ENCODE measurements at places on chromosomes 11 and 22. TPM values are rescaled to one million over a fixed set of nuclear protein-coding genes. Genes with fewer than 3 reads are reported as not detected.
A peak's percentile ranks its signal among the peaks of the same experiment; 100 is the strongest.

The GCAT gene
- total RNA-seq = 7.1 TPM

The CENPM gene
- total RNA-seq = 5.4 TPM

DNA sequence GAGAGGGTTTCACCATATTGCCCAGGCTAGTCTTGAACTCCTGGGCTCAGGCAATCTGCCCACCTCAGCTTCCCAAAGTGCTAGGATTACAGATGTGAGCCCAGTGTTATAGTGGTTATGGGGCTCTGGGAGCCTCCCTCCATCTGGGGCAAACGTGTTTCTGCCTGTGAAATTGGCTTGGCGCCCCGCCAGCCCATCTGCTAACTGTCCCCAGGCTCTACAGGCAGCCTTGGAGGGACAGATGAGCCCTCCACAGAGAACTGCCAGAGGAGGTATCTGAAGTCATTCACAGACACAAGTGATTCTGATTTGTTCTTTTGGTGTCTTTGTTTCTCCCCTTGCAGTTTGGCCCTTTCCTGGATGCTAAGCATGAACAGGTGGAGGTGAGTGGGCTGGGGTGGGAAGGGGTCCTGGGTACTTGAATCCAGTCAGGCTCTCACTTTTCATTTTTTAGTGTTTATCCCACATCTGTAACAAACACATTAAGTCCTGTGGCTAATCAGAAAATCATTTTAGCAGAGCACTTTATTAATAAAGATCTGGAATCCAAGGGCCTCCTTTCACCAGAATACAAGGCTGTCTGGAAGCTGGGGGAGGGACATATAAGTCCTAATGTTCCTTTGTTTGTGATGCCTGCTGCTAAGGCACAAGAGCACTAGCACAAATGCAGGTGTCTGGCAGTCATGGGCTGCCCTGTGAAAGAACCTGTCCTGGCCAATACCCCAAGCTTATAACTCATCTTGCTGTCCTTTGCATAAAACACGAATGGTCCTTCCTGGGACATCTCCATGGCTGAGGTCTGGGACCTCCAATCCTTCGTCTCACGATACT is 25.7 kb upstream of the CDC42EP2 start:
- peaks cover 54% of the 10 kb centered on the region for H3K4me1 ChIP-seq
- DNase-seq = peak; percentile 76
- no peaks in the 10 kb centered on the region for H3K36me3 ChIP-seq
- H3K4me3 ChIP-seq = no peak overlapping the region

The VSIG2 gene
- total RNA-seq = 0.36 TPM

DNA sequence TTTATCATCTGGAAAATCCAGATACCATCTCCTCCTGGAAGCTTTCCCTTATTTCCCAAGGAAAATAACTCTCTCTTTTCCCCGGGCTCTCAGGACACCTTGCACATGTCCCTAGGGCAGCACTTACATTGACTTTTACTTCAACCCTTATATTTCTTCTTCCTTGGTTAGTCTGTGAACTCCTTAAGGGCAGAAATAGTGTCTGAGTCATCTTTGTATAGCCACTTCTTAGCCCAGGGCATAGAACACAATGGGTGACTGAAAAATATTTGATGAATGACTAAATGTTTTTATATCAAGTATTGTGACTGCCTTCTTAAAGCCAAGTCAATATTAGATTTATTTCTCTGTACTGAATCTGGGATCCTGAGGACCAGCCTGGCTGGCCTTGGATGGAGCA is 45.4 kb upstream of the MYOD1 start:
- no peak for DNase-seq
- H3K4me1 ChIP-seq = no peaks in the 10 kb centered on the region
- no peaks in the 10 kb centered on the region for H3K36me3 ChIP-seq
- no peak overlapping the region for H3K4me3 ChIP-seq
- no peak overlapping the region for H3K27ac ChIP-seq
- no peaks in the 10 kb centered on the region for H3K27me3 ChIP-seq

DNA sequence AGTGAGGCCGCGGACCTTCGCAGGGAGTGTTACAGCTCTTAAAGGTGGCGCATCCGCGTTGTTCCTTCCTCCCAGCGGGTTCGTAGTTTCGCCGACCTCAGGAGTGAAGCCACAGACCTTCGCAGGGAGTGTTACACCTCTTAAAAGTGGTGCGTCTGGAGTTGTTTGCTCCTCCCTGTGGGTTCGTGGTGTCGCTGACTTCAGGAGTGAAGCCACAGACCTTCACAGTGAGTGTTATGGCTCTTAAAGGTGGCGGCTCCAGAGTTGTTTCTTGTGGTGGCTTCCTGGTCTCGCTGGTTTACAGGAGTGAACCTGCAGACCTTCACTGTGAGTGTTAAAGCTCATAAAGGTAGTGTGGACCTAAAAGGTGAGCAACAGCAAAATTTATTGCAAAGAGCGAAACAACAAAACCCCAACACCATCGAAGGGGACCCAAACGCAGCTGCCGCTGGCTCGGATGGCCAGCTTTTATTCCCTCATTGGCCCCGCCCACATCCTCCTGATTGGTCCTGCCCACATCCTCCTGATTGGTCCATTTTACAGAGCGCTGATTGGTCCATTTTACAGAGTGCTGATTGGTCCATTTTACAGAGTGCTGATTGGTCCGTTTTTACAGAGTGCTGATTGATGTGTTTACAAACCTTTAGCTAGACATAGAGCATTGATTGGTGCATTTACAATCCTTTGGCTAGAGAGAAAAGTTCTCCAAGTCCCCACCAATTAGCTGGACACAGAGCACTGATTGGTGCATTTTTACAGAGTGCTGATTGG is 1.2 kb upstream of the TMEM45B start:
- H3K27me3 ChIP-seq = peaks cover 31% of the 10 kb centered on the region
- no peak overlapping the region for H3K27ac ChIP-seq
- H3K36me3 ChIP-seq = no peaks in the 10 kb centered on the region
- peaks cover 9% of the 10 kb centered on the region for H3K4me1 ChIP-seq
- no peak for DNase-seq

The RIMBP3B gene
- not detected for total RNA-seq

- H3K4me1 ChIP-seq = no peaks in the 10 kb centered on the region
- H3K36me3 ChIP-seq = no peaks in the 10 kb centered on the region
- H3K27me3 ChIP-seq = no peaks in the 10 kb centered on the region
- no peak overlapping the region for H3K4me3 ChIP-seq
- no peak overlapping the region for H3K27ac ChIP-seq
These were observed 551.0 kb downstream of the OPCML start for GRCh38 chr11:132981131-132981956.

The XBP1 gene
- total RNA-seq = 126 TPM

DNA sequence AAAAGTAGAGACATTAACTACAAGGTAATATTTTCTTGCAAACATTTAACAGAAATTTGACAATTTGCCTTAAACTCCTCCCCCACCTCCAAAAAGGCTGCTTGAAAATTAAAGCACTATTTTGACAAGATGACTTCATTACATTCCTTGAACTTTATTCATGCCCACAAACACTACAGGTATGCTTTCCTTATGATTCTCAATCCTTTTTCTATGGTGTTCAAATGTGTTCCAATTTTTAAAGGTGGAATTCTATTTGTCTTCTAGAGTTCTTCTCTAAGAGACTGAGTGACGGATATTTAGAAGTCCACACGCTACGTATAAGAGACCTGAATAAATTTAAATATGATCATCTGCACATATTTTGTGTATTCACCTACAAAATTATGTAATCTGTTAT is 69.4 kb downstream of the MRTFA start:
- H3K27me3 ChIP-seq = no peaks in the 10 kb centered on the region
- peaks cover 6% of the 10 kb centered on the region for H3K4me1 ChIP-seq
- H3K27ac ChIP-seq = no peak overlapping the region
- no peak for DNase-seq

GRCh38 chr22:49373801-49374226 is 453.9 kb downstream of the BRD1 start:
- no peak overlapping the region for H3K27ac ChIP-seq
- no peaks in the 10 kb centered on the region for H3K36me3 ChIP-seq
- no peak overlapping the region for H3K4me3 ChIP-seq
- DNase-seq = no peak
- H3K4me1 ChIP-seq = no peaks in the 10 kb centered on the region
- no peaks in the 10 kb centered on the region for H3K27me3 ChIP-seq

The SLC25A45 gene
- total RNA-seq = 8.9 TPM

The CBX7 gene
- total RNA-seq = 111 TPM

The FOSL1 gene
- total RNA-seq = 12.4 TPM

DNA sequence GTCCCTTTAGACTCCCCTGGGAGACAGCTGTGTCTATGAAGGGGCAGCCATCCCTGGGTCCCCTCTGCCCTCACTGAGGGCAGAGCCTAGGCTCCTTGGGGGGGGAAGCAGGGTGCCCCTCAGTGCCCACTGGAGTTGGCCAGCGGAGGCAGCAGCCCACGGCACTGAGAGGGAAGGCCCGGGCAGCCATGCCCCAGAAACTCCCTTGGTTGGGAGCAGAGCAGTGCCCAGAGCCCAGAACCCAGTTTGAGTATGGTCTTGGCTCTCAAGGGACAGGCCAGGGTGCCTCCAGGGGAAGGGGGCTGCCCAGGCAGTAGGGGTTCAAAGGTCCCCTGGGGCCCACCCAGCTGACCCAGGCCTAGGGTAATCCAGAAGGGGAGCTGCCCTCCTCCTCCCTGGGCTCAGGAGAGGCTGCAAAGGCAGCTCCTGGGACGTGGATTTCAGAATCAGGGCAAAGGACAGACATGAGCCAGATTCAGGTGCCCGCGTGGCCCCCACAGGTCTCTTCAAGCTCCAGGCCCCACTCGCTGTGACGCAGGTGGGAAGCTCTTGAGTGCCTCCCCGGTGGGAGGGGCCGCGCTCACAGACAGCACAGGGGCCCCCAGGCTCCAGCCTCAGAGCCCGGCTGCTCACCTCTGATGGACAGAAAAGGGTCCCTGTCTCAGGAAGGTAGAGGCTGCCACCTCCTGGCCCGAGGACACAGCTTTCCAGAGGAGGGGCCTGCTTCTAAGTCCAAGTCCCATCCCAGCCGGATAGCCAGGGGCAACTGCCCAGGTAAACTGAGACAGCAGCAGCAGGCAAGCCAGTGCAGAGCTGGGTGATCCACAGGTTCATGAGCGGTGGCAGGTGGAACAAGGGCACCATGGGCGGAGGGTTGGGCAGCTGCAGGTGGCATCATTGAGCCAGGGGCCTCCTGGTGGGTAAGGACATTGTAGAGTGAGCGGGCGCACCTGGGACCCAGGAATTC is 2.6 kb downstream of the C11orf21 start:
- no peak overlapping the region for H3K4me3 ChIP-seq
- peaks cover 13% of the 10 kb centered on the region for H3K4me1 ChIP-seq
- DNase-seq = no peak
- no peak overlapping the region for H3K27ac ChIP-seq

DNA sequence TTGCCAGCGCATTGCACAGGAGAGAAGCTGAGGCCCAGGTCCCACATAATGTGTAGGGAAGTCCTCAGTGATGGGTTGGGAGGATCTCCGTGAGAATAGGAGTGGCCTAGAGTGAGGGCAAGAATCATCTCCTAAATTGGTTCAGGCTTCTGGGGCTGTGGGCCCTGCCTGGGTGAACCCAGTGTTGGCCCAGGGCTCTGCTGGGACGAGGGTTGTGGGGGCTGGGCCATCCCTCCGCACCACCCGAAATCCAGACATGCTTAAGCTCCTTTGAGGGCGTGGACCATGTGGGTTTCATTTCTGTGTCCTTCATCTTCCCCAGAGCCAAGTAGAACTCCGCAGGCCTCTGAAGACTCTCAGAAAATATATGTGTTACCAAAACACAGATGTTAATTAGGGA is 3.7 kb downstream of the MICALL1 start:
- H3K36me3 ChIP-seq = no peaks in the 10 kb centered on the region
- DNase-seq = peak; percentile 77
- no peaks in the 10 kb centered on the region for H3K27me3 ChIP-seq

DNA sequence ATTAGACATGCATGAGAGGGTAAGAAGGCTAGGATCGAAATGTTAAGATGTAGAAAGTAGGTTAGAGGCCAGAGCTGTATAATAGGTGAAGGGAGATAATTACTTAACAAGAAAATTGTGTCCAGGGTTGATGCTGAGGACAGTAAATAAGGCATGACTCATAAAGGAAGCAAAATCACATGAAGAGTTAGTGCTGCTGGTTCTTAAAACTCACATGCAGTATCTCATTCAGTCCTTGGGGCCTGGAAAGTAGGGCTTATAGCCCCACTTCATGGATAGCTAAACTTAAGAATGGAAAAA is 130.2 kb downstream of the NCAM1 start:
- no peak for DNase-seq
- no peaks in the 10 kb centered on the region for H3K4me1 ChIP-seq
- H3K27me3 ChIP-seq = no peaks in the 10 kb centered on the region
- H3K4me3 ChIP-seq = no peak overlapping the region
- H3K27ac ChIP-seq = no peak overlapping the region

DNA sequence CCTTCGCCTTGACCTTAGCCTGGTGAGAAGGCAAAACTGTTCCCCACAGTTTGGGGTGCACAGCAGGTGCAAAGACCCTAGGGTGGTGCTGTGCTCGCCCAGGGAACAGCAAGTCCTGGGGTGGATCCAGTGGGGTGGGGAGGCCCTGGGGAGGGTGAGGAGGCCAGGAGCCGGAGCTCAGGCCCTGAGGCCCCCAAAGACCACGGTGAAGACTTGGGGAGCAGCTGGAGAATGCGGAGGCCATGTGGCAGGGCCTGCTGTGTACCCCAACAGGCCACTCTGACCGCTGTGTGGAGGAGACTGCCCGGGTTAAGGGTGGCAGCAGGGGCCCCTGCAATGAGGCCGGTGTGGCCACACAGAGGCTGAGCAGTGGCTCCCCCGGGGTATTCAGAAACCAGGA is 101.1 kb upstream of the RTL6 start:
- H3K36me3 ChIP-seq = no peaks in the 10 kb centered on the region
- no peaks in the 10 kb centered on the region for H3K27me3 ChIP-seq
- peaks cover 5% of the 10 kb centered on the region for H3K4me1 ChIP-seq
- H3K4me3 ChIP-seq = no peak overlapping the region

- no peaks in the 10 kb centered on the region for H3K27me3 ChIP-seq
- no peak overlapping the region for H3K27ac ChIP-seq
- no peaks in the 10 kb centered on the region for H3K36me3 ChIP-seq
- H3K4me1 ChIP-seq = no peaks in the 10 kb centered on the region
- DNase-seq = no peak
- H3K4me3 ChIP-seq = no peak overlapping the region
These were observed 12.7 kb downstream of the TMEM41B start for GRCh38 chr11:9301720-9302119.

DNA sequence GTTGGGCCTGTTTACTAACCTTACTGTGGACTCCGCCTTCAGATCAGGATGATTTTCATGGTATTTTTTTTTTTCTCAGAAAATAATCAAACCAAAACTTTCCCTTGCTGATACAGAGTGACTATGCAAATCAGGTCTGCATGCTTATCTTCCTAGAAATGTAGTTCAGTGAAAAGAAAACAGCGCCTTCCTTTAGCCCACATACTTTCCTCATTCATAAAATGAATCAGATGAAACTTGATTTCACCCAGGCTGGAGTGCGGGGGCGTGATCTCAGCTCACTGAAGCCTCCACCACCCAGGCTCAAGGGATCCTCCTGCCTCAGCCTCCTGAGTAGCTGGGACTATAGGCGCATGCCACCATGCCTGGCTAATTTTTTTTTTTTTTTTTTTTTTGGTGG is 26.0 kb downstream of the ZNRF3 start:
- no peaks in the 10 kb centered on the region for H3K36me3 ChIP-seq
- H3K4me1 ChIP-seq = peaks cover 64% of the 10 kb centered on the region
- no peak for DNase-seq
- H3K4me3 ChIP-seq = no peak overlapping the region
- H3K27me3 ChIP-seq = no peaks in the 10 kb centered on the region
